Calu3 (cell line): ENCODE measurements at places on chromosomes 2 and 18.

- DNase-seq: no peak
Observed at GRCh38 chr2:233519787-233520611, 46.6 kb downstream of the USP40 start.

DNA sequence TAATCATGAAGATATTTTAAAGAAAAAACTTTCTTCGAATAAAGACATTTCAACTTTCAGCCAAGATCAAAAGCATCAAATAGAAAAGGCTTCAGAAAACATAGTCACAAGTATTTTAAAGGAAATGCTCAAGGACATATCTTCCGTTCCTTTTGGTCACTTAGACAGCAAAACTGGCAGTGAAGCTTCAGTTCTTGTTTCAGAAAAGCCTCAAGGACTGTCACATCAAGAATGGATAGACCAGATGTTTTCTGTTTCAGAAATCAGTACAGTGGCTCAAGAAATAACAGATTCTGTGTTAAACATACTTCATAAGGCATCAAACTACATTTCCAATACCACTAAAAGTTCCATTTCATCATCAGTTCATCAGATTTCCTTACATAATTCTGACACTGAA, 51.8 kb downstream of the FSIP2 start:
- no peak for DNase-seq

- no peak for DNase-seq
Observed at GRCh38 chr2:217117523-217117922, 257.7 kb upstream of the TNP1 start.

GRCh38 chr2:183543222-183543621, 419.0 kb downstream of the NUP35 start:
- DNase-seq: no peak

GRCh38 chr2:73202156-73203054, at the start of gene NOTO:
NOTO (plus strand) TSS chr2:73202574; CDS start chr2:73202667, 93 bp downstream.
- DNase-seq: peak; percentile 32

DNA sequence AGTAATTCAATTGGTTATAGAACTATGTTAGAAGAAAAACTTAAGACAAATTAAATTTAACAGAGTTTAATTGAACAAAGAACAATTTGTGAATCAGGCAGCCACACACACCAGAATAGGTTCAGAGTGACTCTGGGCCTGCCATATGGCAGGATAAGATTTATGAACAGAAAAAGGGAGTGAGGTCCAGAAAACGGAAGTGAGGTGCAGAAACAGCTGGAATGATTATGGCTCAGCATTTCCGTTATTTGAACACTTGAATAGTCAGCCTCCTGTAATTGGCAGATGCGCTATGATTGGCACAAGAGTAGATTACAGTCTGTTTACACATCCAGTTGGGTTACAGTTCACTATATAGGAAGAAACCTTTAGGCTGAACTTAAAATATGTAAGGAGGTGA, 99.0 kb downstream of the MBD2 start:
- no peak for DNase-seq
